Mucosa of descending colon (tissue), 3 donors: ENCODE measurements at places on chromosomes 12 and 14.

GRCh38 chr12:52452101-52452500 lies at the start of gene KRT6B:
KRT6B (minus strand) TSS chr12:52452146; CDS start chr12:52452078, 68 bp downstream.
- no peak for DNase-seq

DNA sequence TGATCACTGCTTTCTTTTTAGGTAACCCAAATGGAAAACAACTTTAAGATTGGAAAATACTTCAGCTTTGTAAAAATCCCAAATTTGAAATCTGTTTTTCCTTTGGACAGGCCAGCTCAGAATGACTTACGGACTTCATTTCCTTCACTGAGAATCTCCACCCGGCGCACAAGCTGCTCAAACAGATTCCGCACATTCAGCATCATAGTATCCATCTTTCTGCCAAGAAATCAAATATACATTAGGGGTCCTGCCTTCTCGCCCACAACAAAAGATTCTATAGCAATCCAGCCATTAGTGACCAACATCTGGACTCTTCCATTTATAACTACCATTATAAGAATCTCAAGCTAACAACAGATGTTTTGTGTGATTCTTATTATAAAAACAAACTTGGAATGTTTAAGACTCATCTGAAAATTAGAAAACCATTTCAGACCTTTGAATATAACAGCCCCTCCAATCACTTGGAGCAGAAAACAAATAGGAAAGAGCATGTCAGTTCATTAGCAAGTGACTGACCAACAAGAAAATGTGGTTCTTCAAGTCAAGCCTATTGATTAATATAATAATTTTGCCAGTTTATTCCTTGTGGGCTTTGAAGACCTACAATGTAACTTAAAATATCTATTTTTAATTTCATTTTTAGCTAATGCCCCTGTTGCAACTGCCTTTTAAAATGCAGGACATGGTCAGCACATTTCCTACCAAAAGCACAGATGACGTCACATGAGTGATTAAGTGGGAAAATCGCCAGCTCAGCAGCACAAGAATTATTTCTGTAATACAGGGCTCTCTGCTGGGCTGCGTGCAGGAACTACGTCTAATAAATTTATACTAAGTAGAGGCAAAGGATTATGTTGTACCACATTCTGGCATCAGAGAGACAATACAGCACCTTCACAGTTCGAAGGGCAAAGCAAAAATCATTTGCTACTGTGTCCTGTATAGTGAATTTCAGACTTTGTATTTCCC lies 8.5 kb downstream of the RACGAP1 start:
- DNase-seq, result peak; percentile 62

DNA sequence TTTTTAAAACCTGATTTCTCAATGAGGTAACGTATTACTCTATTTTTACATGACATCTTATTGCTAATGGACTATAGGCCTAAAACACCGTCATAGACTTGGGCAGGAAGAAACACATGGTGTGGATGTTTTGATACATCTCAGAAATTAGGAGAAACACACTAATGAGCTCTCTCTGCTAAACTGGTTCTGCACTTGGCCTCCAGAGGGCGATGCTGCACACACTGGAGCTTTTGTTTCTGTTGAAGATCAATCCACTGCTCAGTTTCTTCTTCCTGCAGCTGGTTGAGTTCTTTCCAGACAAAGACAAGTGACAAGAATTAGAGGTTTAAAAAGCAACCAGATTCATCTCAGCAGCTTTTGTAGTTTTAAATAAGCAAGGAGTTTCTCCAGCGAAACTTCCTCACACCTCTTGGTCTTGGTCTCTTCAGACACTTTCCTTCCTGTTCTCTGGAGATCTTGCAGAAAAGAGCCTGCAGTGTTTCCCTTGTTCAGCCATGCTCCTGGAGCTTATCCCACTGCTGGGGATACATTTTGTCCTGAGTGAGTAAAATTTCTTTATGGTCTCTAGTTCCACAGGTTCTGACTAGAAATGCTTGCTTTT lies 178.5 kb upstream of the OR4E1 start:
- no peak for DNase-seq

DNA sequence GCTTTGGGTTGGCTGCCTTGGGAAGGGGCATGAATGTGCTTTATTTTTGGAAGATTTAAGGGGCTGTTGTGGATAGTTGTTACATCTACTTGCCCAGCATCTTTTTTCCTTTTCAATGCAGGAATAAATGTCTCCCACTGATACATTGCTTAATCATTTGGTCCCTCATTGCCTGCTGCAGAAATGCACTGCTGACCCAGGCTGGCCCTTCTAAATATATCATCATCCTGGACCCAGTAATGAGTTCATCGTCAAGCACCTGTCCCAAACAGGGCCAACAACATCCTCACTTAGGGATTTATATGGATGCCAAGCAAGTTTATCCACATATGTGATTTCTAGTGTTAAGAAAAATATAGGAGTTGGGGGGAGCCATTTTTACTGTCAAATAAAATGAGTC lies 67.2 kb downstream of the ASCL1 start:
- no peak for DNase-seq

DNA sequence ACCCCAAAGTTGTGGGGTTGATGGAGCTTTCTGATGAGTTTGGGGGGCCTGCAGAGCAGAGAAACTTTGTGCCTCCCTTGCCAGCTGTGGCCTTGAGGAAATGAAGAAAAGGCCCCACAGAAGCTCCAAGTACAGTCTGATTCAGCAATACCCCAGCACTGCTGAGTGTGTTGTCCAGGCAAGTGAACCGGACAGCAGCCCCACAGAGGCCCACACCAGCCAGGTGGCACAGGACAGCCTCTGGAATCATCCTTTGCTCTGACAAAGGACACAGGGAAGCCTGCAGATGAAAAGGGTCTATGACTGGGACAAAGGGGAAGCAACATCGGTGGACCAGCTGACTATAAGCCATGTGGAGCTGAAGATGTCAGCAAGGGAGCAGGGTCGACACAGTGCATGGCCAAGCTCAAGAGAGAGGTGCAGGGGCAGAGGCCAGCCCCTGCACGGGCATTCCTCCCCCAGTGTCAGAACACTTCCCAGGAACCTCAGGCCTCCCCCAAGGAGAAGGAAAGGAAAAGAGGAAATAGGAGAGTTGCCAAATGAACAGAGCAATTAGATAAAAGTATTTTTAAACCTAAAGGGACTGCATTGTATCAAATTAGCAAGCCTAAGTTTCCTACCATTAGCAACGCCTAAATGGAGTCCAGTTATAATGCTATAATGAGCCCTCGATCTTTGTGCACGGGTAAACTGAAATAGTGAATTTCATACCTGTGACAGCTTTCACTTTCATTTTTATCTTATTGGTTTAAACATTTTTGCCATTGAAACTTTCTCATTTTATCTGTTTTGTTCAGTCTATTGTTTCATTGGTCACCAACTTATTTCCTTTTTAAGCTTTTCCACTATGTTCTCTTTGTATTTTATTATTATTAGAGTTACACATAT lies 46.3 kb upstream of the PTGDR start:
- DNase-seq, result peak; percentile 29

DNA sequence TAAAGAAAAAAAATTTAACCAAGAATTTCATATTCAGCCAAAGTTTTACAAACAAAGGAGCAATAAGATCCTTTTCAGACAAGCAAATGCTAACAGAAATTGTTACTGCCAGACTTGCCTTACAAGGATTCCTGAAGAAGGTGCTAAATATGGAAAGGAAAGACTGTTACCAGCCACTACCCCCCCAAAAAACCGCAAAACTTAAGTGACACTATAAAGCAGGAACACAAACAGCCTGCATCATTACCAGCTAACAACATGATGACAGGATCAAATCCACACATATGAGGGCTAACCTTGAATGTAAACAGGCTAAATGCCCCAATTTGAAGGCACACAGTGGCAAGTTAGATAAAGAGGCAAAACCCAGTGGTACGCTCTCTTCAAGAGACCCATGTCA lies 55.7 kb downstream of the APOBEC1 start:
- no peak for DNase-seq
